Frontal cortex (tissue), 4 donors: ENCODE measurements at places on chromosomes 12 and 14. TPM values are rescaled to one million over a fixed set of nuclear protein-coding genes. Genes with fewer than 3 reads are reported as not detected.

GRCh38 chr14:102508774-102509745 is 516 bp downstream of the ANKRD9 start:
- peak; percentile 81 for DNase-seq

INSM2 gene
- total RNA-seq: not detected

- DNase-seq: no peak
Measured at GRCh38 chr12:32918890-32919801, 22.6 kb upstream of the PKP2 start.

KCNMB4 gene
- total RNA-seq: 54.2 TPM

DNA sequence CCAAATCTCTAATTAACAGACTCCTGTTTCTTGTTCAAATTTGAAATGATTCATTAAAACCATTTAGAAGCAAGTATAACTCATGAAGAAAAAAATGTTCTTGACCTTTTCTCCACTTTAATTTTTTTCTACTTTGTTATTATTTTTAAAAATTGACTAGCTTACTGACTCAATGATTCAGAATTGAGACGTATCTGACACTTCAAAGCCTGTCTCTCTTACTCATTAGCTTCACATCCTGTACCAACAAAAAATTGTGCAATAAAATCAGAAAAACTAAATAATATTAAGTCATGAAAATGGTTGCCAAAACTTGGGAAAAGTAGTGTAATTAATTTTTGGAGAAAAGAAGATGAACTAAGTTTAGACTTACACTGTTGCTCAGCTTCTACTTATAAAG is 331.2 kb downstream of the SLC16A7 start:
- DNase-seq: no peak

DNA sequence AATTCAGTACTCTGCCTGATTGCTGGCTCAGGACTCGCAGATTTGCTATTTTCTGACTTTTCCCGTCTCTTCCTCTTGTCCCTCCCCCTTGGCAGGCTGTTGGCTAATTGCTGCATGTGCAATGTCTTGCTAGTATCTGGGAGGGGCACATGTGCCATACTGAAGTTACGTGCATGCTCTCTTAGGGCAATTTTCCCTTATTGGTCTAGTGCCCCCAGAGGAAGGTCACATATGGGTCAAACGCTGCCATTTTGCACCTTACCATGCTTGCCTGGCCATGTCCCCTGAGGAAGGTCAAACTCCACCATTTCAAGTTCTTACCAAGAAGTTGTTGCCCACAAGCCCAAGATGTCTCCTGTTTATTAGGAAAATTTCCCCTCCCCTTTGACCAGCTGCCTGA is 13.9 kb upstream of the ERC1 start:
- DNase-seq: no peak

- no peak for DNase-seq
Measured at GRCh38 chr12:114982760-114983159, 298.8 kb upstream of the TBX3 start.

NEUROD4 gene
- 2.9 TPM for total RNA-seq

ZNF10 gene
- total RNA-seq: 32.6 TPM

CCDC198 gene
- not detected for total RNA-seq

GRCh38 chr14:96756745-96757144 is 40.4 kb upstream of the VRK1 start:
- DNase-seq: no peak

EXOC3L4 gene
- total RNA-seq: 0.82 TPM

GRCh38 chr12:121893961-121894460 is 5.4 kb downstream of the PSMD9 start:
- DNase-seq: no peak

MFAP5 gene
- 0.41 TPM for total RNA-seq

DNA sequence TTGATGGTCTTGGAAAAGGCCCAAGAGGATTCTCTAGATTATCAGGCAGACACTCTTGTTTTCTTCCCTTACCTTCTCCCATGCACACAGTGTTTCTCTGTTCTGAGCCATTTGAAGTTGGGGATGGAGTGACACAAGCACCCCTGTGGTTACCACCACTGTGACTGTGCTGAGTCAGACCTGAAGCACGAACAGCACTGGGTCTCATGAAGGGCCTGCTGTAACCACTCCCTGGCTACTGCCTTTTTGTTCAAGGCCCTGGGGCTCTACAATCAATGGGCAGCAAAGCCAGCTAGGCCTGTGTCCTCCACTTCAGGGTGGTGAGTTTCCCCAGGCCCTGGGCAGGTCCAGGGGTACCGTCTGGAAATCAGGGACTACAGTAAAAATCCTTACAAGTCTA is 65.5 kb downstream of the TSPAN8 start:
- DNase-seq: no peak

ZNF839 gene
- total RNA-seq: 12.6 TPM

DNA sequence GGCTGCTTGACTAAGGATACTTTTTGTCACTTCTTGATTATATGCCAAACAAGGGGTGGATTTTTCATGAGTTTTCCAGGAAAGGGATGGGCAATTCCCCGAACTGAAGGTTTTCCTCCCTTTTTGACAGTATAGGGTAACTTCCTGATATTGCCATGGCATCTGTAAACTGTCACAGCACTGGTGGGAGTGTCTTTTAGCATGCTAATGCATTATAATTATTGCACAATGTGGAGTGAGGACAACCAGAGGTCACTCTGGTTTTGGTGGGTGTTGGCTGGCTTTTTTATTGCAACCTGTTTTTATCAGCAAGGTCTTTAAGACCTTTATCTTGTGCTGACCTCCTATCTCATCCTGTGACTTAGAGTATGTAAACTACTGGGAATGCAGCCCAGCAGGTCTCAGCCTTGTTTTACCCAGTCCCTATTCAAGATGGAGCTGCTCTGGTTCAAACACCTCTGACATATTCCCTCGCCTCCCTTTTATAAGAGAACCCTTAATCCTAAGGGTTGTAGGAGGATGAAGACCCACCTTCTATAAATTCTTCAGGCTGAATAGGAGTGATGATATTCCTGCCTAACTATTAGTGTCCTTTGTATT is 471.2 kb downstream of the ATP23 start:
- DNase-seq: no peak

- no peak for DNase-seq
Measured at GRCh38 chr12:49019120-49019430, 499 bp upstream of the PRKAG1 start.

- DNase-seq: no peak
Measured at GRCh38 chr12:108495054-108495453, 20.0 kb upstream of the FICD start.
